ENCODE measurements at places on chromosomes 12 and 14.

DNA sequence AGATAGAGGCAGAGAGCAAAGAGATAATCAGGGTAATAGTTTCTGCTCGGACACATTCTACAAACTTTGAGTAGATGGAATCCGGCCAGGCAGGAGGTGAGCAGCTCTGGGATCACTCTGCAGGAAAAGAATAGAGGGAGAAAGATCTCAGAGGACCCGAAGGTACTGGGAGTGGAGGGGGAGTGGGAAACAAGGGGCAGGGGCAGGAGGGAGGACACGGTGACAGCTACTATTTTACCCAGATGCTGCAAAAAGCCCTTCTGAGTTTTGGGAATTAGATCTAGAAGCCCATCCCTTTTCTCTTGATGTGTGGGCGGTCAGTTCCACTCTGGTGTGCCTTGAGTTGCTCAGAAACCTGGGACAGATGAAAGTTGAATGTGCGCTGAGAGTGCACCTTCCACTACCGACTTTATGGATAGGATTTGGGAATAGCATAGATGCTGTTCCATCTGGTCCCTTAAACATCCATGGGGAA, 556 bp downstream of the GPRC5A start:
- no peak for DNase-seq

- DNase-seq = no peak
Measured at GRCh38 chr12:131034631-131035244, 81.0 kb downstream of the ADGRD1 start.

GRCh38 chr12:51980051-51980808, 26.5 kb upstream of the TAMALIN start:
- peak; percentile 45 for DNase-seq

DNA sequence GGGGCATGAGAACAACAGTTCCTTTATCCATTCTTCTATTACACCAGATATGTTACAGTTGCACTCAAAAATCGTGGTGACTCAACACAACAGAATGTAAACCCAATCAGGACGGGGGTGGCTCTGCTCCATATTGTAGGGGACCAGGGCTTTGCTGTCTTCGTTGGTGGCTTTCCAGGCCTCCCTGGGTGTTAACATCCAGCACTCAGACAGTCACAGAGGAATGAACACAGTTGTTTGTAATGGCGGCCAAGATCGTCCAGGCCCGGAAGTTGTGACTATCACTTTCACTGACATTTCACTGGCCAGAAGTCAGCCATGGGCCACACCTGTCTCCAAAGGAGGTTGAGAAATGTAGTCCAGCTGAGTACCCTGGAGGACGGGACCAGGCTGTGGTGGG, 204.1 kb downstream of the CACNA1C start:
- DNase-seq = no peak

- no peak for DNase-seq
Measured at GRCh38 chr12:51897181-51897580, 9.3 kb downstream of the ANKRD33 start.

DNA sequence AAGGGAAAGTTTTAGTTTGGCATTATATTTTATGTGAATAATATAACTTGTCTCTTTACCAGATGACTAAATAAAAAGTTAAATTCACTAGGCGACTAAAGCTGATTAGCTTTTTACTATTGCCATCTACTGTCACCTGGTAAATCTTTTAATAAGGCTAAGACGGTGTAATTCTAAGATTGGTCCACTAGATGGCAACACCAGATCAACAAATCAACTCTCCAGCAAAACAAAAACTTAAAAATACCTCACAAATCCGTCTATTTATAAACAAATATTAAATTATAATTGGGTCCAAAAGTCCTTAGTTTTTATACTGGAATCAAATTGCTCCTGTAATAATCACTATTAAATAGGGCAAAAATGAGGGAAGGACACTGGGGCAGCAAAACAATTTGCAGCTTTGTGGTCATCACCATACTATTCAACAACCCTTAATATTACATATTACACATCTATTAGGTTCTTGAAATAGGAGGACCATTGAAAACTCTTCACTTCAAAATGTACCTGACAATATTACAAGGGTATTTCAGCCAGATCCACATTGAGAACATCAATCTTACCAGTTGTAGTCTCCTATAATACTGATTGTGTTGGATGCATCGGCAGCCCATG, 47.9 kb downstream of the GALC start:
- DNase-seq = no peak

DNA sequence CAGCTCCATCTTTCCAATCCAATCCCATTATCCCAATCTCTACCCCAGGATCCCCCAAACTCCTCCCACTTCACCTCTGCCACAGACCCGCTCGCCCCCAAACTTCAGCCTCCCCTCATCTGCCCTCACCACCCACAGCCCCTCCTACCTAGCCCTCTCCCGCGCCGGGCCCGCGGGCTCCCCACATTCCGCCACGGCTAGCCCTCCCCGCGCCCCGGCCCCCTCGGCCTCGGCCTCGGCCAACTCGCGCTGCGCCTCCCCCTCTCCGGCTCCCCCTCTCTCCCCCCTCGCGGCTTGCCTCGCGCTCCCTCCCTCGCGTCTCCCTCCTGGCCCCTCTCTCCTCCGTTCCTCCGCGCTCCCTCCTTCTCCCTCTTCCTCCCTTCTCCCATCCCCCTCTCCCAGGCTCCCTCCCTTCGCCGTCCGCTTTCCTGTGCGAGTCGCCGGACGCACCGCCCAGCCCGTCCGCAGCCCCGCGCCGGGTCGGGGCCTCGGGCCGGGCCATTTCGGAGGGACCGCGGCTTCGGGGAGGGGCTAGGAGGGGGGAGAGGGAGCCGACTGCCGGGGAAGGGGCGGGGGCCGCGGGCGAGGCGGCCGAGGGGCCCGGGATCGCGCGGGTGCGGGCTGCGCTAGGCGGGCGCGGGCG, at the start of gene ATN1:
TSS of gene ATN1 (plus strand) at position 581 of the 643 bp plus-strand sequence. CDS start 6,043 bp downstream, outside the sequence.
- peak; percentile 46 for DNase-seq

- no peak for DNase-seq
Measured at GRCh38 chr12:50934371-50934851, 17.9 kb upstream of the HIGD1C start.

DNA sequence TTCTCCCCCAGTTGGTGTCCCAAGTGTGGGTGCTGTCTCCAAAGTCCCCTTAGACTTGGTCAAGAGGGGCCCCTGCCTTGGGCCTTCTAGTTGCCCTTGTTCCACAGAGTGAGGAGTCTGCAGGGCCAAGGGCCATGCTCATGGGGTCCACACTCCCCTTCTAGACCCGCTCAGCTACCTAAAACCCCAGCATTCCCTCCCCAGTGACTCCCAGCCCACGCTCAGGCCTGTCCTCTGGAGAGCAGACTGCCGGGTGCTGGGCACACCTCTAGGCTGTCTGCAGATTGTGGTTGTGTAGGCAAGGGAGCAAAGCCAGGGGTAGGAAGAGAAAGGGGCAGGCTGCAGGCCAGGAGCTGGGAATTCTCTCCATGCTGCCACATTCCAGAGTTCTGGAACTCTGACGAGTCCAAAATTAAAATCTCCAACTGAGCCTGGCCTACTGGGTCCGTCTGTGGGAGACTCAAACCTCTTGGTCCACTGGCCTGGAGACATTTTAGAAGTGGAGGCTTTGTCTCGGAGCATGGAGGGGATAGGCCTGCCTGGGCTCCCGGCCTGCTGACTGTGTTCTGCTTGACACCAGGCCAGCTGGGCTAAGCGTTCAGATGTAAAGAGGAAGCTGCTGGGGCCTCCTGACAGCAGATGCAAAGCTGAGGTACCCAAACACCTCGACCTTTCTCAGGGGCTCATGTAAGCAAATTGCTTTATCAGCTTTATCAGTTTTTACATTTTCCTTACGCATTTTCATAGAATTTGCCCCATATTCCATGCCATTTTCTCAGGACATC, 13.7 kb upstream of the KRT5 start:
- no peak for DNase-seq

DNA sequence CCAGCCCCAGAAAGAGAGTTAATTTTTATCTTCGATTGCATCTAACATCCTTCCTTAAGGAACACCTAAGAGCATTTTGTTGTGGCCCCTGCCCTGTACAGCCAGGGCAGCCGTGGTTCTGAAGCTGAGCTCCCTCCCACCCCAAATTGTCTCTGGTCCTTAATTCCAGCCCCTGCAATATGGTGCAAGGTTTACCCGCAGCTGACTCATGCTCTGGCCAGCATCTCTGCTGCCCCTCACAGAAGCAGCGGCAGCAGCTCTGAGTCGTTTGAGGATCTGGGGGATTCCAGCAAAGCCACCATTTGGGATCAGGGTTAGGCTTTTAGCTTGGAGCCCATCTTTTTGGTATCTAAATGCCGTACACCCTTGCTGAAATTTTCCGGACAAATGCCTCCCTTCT, 3.3 kb downstream of the DLK1 start:
- no peak for DNase-seq

GRCh38 chr14:37617864-37618365, 22.5 kb downstream of the TTC6 start:
- no peak for DNase-seq

GRCh38 chr12:89775063-89775985, 66.7 kb upstream of the ATP2B1 start:
- no peak for DNase-seq

- DNase-seq = no peak
Measured at GRCh38 chr12:85036733-85037132, 582 bp downstream of the LRRIQ1 start.

DNA sequence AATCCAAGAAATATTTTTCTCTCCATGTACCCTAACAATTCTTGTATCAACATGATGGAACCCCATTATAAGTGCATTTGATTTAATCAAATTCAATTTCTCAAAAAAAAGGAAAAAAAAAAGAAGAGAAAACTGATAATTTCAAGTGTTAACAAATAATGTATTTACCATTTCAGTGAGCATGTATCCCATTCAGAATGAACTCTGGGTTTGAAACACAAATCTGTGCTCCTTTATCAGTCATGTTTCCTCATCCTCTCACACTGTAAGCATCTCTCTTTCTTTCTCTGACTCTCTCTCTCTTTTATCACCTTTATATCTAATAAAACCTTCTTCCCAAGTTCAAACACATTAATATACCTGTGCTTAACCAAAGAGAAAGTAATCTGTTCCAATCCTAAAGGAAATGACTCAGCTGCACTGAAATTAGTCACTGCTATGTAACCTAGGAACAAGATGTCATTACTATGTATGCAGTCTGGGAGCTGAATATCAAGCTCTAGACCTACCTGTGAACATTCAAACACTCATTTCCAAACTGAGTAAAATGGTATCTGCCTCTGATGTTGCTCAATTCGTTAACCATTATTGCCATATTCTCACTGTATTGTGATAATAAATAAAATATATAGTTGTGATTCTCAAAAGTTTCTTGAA, 135.0 kb upstream of the LRIG3 start:
- DNase-seq = no peak

- no peak for DNase-seq
Measured at GRCh38 chr14:100065111-100065871, at the start of gene EVL. Gene EVL (plus strand): TSS chr14:100065422. CDS start chr14:100065501, 79 bp downstream.

GRCh38 chr14:58944343-58944967, 244.0 kb upstream of the DAAM1 start:
- no peak for DNase-seq

DNA sequence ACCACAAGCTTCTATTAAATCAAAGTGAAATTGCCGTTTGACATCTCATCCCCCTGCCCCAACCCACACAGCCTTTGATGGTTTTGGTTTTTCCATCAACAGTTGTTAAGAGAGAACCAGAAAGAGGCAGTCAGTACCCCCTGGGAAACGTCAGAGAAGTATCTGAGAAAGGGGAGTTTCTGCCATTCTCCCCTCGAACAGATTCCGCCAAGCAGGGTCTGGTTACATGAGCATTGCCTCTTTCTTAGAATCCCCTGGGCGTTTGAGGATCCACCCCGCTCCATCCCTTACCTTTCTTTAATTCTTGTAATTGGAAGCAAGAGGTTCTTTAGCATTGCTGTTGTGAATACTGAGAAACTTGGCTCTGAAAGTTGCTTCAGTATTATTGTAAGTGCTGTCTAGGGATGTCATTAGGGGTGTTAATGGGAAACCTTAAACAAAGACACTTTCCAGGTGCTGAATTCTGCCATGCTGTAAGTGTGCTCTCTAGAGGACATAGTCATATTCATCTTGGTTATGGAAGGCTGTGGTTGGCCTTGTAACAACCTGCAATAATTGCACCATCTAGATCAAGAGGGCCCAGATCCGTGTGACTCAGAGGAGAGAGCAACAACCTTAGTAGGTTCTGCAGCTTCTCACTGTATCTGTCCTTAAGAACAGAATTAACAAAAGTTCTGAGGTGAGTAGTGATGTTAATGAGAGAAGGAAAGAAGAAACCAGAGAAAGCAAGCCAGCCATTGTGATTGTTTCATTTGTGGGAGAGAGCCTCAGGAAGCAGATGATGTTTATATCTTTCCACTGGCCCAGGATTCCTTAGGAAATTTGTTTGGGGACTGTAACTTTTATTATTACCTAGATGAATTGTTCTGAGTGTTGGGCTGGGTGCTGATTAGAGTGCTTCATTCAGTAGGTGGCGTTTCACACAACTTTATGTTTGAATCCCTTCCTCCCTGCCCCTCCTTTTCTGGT, 9.0 kb downstream of the TMBIM6 start:
- no peak for DNase-seq

DNA sequence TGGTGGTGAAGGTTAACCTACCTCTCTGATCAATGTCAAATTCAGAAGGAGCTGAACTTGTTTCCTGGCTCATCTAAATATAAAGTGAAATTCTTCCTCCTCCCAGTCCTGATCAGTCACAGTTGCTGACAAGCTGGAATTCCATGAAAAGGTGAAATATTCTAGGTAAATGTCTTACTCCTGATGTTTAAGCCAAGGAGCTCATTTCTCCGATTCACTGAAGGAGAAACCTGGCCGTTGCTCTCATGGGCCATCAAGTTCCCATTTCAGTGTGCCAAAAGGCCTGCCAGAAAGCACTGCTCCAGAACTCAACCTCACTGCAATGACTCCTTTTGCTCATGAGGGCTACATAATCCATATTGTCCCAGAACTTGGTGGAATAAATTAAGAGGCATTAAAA, 707.5 kb downstream of the GALC start:
- DNase-seq = no peak

DNA sequence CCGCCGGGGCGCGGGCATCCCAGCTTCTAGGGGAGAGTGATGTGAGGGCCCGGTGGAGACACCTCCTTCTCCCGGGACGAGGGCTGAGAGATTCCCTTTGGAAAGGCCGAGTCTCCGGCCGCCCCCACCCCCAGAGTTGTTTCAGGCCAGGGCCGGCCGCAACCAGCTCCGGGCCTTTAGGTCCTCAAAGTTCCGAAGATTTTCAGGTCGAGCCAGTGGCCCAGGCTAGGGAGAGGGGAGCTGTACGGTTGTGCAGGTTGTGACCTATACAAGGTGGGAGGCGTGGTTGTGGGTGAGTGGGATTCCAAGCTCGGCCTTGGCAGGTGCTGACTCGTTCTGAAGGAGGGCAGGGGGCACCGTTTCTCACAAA, 18.4 kb upstream of the ANKRD33 start:
- no peak for DNase-seq

- no peak for DNase-seq
Measured at GRCh38 chr12:109134186-109134917, 18.0 kb downstream of the ACACB start.
